ENCODE measurements at places on chromosomes 2 and 18.
A peak's percentile ranks its signal among the peaks of the same experiment; 100 is the strongest.

GRCh38 chr18:22930089-22930713 is 2.9 kb upstream of the RBBP8 start:
- ATAC-seq = peak; percentile 10

DNA sequence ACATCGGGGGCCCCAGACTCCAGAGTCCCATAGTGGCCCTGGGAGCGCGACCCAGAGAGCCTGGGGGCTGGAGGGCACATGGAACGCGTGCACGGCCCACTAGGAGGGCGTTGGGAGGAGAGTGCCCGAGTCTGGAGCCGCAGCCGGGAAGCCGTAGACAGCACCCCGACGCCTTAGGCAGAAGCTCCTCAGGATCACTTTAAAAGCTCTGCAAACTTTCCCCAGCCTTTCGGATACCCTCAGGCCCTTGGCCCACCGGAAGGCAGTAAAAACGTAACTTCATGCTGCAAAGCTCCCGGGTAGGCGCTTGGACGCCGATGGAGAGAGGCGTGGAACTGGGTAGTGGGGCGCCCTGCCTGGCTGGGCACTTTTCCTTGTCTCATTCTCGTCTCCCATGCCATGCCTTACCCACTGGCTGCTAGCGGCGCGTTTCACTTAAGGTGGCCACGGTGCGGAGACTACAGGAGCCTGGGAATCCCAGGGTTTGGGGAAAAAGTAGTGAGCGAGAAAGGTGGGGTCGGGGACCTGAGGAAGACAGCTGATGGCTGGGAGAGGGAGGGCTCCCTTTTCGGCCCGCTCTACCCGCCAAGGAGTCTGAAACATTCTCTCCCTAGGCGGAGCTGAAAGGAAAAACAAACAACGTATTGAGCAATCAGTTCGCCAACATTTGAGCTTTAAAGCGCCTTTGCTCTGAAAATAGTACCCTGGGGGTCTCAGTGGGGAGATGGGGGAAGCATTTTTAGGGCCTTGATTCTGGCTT is 141.8 kb downstream of the MEIS1 start:
- peak; percentile 4 for ATAC-seq

GRCh38 chr2:188495969-188496431 is 204.3 kb downstream of the GULP1 start:
- ATAC-seq = no peak

DNA sequence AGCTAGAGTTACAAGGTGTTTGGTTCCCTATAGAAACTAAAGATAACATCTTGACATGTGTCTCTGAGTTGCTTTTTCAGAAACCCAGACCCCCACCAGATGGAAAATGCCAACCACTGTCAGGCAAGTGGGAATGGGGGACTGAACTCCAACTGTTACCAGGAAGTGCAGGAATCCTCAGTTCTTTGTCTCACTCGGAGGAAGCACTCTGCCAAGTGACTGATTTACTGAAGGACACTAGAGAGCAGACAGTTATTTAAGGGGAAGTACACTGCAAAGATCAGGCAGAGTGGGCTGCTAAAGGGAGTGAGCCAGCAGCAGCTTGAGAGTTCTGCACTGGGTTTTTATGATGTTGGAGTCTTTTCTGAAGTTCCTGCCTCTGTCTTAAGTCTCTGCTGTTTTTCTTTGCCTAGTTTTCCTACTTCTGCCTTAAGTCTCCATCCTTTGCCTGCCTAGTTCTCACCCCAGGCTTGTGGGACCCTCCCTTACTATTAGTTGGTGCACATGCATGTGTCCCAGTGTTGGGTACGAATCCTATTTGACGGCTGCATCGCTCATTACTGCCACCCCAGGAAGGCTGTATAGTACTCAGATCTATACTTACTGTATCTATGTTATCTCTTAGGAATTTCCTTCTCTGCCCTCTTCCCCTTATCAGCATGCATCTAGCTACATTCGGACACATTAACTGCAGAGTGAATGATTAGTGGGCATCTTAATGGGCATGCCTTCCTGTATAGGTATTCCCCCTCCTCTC is 97.1 kb downstream of the TEX51 start:
- no peak for ATAC-seq

GRCh38 chr2:60466161-60466702 is 87.2 kb downstream of the BCL11A start:
- ATAC-seq = no peak

DNA sequence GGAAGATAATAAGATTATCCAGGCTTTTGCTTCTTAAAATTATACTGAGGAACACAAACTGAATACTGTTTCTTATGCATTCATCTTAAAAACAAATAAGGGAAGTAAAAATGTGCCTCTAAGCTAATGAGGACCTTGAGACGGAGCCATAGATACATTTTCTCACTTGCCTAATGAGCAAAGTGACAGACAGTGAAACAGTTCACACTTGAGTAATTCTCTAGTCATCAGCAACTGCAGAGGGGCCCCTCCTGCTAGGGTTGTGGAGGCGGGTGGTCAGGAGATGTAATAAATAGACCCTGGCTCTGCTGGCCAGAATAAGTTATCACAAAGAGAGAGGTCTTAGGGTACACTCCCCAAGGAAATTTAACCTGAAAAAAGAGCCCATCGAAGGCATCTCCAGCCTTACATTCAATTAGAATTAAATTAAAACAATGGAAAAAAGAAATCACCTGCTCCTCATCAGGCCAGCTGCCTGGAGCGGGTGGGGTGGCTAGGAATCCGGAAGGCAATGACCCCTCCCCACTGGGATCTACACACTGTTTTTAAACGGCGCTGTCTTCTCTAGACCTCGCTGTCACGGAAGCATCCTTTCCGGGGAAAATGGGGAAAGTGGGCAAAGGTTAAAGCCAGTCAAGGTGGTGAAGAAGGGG is 32.6 kb upstream of the INSIG2 start:
- peak; percentile 33 for ATAC-seq

- no peak for ATAC-seq
Observed at GRCh38 chr18:76913583-76913982, 91.2 kb downstream of the ZNF236 start.

DNA sequence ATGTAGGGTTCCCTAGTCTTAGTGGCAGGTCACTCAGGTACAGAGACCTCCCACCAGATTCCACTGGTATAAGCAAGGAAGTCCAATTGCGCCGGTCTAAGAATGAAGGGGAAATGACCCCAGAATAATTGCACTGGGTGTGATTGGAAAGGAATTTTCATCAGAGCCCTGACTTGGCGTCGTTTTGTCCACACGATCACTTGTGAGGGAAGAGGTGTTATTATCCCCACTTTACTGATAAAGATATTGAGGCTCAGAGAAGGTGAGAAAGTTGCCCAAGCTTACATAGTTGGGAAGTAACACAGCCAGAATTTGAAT is 61.5 kb downstream of the CIB4 start:
- ATAC-seq = no peak

DNA sequence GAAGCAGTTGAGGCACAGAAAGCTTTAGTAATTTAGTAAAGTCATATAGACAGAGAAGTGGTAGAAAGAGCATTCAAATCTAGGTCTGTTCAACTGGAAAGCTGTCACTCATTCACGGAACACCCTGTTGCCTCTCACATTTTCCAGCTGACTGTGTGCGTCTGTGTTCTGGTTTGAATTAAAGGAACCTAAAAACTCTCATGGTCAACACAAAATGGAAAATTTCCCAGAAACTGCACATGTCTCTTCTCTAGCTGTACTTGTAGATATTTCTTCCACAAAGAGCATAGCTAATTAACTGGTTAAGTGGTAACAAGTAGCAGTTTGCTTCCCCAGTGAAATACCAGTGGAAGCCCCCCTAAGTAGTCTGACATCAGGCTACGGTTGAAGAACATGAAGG is 390.8 kb downstream of the TGIF1 start:
- no peak for ATAC-seq

GRCh38 chr18:55265984-55266383 is 306.7 kb upstream of the CCDC68 start:
- no peak for ATAC-seq

- peak; percentile 39 for ATAC-seq
Observed at GRCh38 chr2:128734521-128735295, 416.0 kb upstream of the HS6ST1 start.

- peak; percentile 15 for ATAC-seq
Observed at GRCh38 chr2:118050386-118050785, 36.5 kb upstream of the CCDC93 start.

- ATAC-seq = peak; percentile 83
Observed at GRCh38 chr18:9643549-9643948, 29.2 kb upstream of the PPP4R1 start.

DNA sequence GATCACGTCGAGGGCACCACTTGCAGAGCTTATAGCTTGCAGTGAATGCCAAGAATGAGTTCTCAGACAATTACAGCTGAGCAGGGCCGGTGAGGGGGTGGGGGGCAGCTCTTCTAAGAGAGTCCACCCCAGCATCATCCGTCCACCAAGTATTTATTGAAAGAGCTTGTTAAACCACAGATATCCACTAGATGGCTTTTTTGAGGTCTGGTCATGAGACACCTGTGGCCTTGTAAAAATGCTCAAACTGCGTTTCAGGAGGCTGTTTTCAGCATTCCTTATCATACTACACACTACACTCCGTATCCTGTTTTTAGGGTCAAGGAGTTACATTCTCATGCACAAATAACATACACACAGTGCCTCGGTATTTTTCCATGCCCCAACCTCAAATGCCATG is 51.5 kb downstream of the DNAJC10 start:
- peak; percentile 36 for ATAC-seq

DNA sequence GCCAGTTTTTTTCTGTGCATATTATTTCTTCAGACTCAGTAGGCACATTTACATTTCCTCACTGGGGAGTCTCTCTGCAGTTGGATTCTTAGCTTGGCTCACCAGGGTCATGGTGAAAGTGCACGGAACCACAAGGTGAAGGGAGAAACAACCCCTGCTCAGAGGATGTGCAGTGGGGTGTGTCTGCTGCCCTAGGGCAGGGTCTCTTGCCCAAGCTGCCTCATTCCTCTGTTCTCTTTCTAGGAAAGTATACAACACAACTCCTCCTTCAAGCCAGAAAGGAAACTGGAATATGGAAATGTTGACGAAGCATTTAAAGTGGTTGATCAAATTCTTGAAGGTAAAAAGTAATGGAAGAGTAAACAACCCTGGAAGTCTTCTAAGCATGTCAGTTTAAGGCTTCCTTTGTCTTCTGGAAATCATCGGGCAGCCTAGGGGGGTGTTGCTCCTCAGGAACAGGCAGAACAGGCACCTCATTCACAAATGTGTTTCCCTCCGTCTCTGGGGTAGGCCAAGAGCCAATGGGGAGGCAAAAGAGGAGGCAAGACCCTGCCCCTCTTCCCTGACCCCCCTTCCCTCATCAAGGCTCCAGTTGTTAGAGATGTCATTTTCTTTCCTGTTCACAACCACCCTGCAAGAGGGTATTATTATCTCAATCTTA is 41.4 kb downstream of the AOX1 start:
- ATAC-seq = no peak

- no peak for ATAC-seq
Observed at GRCh38 chr18:8794156-8794933, 89.0 kb downstream of the MTCL1 start.

DNA sequence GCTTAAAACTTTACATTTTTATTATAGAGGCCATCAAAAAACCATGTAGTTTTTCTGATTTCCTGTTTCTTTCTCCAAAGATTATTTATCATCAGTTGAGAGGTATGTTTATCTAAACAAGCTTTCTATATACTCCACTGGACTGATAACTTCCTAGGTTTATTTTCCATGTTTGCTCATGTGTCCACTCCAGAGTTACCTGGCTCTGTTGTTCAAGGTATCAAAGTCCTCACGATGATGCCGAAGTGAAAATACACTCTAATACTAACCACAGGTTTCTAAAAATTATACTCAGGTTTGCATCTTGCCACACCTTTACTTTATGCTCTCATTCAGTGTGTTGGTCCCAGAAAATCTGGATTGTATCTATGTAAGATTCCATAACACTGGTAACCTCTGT is 287.9 kb upstream of the GULP1 start:
- ATAC-seq = no peak

DNA sequence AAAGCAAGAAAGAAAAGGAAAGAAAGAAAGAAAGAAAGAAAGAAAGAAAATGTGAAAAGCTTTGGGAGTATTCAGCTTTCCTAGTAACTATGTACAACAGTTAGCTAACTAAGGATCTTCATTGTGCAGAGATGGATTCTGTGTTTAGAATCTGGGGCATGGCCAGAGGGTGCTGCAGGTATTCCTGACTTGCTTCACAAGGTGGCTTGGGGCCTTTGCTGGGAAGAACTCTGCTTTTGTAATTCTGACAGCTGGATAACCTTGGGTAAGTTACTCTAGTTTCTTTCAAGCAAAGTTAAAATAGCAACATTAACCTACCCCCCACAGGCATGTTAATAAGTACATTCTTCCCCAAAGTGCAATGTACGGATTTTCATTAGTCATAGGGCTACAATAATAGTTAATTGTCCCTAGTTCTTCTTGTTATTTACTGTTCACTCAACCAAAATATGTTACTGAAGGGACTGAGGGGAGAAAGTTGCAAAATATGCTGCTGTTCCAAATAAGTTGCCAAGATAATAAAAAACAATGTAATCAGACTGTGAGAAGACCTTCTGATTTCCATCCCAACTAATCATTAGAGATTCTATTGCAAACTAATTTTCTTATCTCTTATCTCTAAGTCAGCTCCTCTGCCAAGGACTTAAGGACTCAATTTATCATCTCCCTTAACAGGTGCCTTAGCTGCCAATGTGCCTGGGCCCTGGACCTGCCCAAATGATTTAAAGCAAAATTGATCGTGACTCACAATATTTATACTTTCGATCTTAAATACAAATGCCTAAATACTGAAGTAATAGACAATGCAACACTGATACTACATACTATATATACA is 50.3 kb downstream of the SERPINB8 start:
- no peak for ATAC-seq

GRCh38 chr18:12074736-12075135 is 18.9 kb upstream of the ANKRD62 start:
- no peak for ATAC-seq

- no peak for ATAC-seq
Observed at GRCh38 chr18:76515576-76515975, 20.5 kb upstream of the ZNF516 start.

DNA sequence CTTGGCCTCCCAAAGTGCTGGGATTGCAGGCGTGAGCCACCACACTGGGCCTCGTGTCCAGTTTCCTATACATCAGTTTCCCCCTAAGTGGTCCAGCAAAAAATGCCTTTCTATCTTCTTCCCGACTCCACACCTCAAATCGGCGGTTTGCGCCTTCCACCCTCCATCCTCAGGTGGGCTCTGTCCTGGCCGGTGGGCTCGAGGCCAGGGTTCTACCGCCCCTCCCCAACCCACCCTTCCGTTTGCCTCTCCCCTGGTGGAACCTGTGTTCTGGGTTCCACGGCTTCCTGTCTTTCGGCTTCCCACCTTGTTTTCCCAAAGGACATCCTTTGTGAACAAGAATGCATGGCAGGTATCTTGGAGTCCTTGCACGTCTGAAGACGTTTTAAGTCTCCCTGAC is 104.4 kb downstream of the HS6ST1 start:
- no peak for ATAC-seq

Measured in motor neuron (in vitro differentiated cells).